Adipocyte (in vitro differentiated cells): ENCODE measurements at places on chromosomes 11 and 22.
A peak's percentile ranks its signal among the peaks of the same experiment; 100 is the strongest.

- DNase-seq = peak; percentile 92
These were observed 12.9 kb upstream of the CASTOR1 start for GRCh38 chr22:30301995-30302809.

DNA sequence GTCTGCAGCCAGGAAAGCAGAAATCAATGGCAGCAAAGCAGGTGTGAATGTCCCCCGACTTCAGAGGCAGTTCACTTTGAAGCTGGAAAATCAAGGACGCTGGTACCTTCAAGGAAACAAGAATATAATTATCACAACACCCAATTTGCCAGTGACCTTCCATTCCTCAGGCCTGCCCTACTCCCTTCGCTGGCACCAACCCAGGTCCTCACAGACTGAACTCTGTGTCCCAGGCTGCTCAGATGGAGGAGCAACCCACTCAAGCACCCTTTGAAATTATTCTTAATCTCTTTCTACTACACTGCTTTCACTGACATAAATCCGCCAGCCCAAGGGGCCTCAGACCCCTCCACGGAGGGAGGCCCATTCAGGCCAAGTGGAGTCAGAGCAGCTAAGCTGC lies 64.7 kb upstream of the WT1 start:
- DNase-seq = no peak

DNA sequence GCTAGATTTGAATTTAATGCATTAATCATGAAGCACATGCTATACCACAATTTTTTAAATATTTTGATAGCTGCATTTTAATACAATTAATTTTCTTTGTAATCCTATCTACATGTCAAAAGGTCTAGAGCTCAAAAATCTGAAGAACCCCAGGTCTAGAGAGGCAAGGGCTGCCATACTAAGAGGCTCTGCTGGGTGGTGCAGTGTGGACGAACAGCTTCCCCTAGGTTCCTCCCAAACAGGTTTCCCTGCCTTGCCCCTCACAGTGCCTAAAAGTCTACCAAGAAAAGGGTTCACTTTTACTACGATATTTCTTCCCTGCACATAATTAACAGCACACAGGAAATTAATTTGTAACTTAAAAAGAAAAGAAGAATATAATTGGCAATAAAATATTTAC lies 681.1 kb downstream of the OPCML start:
- no peak for DNase-seq

DNA sequence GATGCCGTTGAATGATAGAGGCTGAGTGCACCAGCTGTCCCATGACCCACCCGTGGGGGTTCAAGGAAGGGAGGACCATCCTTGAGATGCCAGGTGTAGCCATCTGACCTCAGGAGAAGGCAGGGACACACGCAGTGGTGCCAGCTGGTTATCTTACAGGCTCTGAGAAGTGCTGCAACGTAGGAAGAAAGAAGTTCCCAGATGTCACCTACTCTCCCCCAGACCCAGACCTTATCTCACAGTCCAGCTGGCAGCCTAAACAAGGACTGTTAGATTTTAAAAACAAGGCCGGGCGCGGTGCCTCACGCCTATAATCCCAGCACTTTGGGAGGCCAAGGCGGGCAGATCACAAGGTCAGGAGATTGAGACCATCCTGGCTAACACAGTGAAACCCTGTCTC lies 1307.6 kb downstream of the TBC1D22A start:
- DNase-seq = no peak
